ENCODE measurements at places on chromosomes 13 and 19. TPM values are rescaled to one million over a fixed set of nuclear protein-coding genes. Genes with fewer than 3 reads are reported as not detected.

The ZNF665 gene
- polyA plus RNA-seq: 6.0 TPM

The IGSF23 gene
- 0.10 TPM for polyA plus RNA-seq

The ZNF441 gene
- polyA plus RNA-seq: 5.5 TPM

The VSTM1 gene
- 0.24 TPM for polyA plus RNA-seq

The ZNF763 gene
- 0.72 TPM for polyA plus RNA-seq

DNA sequence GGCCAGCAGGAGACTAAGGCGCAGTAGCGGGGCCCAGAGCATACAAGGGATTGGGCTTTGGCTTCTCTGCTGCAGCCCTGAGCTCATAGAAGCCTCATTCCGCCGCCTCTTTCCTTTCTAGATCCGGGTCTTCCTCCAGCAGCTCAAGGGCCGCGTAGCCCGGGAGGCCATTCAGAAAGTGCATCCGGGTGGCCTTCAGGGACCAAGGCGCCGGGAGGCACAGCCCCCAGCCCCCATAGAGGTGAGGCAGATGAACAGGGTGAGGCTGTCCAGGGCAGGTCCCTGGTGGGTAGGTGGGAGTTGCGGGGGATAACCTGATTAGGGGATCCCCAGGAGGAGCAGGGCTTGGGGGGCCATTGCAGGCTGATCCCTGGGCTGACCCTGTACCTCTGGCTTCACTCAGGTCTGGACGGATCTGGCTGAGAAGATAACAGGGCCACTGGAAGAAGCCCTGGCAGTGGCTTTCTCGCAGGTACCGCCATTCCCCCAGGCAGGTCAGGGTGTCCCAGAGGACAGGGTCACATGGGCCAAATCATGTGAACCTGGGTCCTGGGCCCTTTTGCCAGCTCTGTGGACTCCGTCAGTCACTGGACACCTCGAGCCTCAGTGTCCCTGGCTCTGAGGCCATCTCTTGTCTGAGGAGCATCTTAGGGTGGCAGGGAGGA lies 1.3 kb downstream of the SNAPC2 start:
- no peak for DNase-seq

DNA sequence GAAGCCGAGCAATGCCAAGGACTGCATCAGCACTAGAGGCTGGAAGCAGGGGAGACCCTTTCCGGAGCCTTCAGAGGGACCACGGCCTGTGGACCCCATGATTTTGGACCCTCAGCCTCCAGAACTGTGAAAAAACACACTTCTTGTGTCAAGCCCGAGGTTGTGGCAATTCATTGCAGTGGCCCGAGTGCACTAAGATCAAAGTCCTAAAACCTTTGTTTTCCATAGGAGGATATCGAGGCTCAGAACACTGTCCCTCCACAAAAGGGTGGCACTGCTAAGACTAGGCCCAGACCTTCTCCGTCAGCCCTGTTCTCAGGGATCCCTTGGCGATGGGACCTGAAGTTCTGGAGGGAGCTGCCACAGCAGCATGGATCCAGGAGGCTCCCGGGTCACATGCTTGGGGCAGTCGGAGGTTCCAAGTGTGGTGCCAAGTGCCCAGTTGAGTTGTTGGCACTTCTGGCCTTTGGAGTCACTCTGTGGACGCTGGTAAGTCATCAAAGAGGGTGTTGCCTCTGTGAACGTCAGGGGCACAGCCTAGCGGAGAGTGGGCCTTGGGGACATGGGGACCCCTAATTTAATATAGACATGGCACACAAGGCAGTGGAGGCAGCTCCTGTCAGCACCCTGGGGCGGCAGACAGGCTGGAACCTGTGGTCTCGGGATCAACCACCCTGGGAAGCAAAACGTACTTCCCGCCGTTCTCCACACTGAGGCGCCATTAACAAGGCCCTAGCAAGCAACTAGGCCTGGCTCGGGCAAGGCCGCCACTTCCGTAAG lies 199.2 kb downstream of the COL4A1 start:
- DNase-seq: peak; percentile 57

The MEGF8 gene
- polyA plus RNA-seq: 12.0 TPM

GRCh38 chr19:13160557-13160956 lies 10.3 kb downstream of the IER2 start:
- DNase-seq: no peak

- DNase-seq: no peak
Observed at GRCh38 chr19:17081672-17082630, 6.4 kb downstream of the MYO9B start.

GRCh38 chr13:92952161-92952560 lies 274.4 kb upstream of the GPC6 start:
- DNase-seq: no peak

DNA sequence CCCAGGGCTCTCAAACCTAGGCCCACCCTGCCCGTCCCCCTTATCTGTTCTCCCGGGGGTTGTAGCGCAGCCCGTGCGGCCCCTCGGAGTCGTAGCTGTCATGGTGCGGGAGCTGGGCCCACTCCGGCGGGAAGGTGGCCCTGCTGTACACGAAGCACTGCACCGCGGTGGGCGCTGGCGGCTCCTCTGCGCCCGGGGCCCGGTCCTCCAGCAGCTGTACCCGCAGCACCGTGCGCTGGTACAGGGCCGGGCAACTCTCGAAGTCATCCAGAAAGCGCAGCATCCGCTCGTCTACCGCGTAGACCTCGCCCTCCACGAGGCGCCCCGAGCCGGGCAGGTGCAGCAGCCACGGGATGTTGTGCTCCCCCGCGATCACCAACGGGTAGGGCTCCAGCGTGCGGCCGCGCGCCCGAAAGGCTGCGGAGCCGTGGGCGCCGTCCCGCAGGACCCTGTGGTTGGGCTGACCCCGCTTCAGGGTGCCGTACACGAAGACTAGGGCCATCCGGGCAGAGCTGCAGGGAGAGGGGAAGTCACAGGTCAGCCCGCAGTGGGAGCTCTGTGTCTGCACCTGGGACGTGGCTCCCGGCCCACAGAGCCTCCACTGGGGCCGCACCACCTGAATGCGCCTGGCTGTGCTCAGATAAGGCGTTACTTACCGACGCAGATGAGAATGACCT lies 56.4 kb downstream of the GGACT start:
- no peak for DNase-seq

The KIR2DL4 gene
- polyA plus RNA-seq: not detected

The STK24 gene
- polyA plus RNA-seq: 30.5 TPM

The NDUFB7 gene
- 465 TPM for polyA plus RNA-seq

GRCh38 chr13:86403181-86403580 lies 604.0 kb upstream of the SLITRK6 start:
- no peak for DNase-seq

GRCh38 chr13:29858231-29858630 lies 7.8 kb upstream of the UBL3 start:
- DNase-seq: no peak

- DNase-seq: peak; percentile 77
Observed at GRCh38 chr13:30196025-30196424, 111.3 kb downstream of the KATNAL1 start.

DNA sequence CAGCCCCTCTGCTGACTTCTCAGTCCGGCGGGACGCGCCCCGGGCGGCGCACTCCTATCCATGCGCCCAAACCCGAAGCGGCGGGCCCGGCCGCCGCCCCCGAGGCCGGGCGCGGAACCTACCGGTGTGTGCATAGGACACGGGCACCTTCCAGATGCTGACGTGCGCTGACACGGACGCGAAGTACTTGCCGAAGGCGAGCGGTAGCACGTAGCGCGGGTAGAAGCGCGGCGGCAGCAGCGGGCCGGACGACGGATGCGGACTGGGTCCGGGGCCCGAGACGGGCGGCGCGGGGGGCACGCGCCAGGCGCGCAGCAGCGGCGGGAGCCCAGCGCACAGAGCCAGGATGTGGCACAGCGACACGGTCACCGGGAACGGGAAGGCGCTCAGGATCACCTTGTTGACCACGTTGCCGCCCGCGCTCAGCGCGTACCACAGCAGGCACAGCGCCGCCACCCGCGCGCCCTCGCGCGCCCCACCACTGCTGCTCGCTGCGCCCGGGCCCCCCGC lies 338 bp downstream of the SLC35E1 start:
- DNase-seq: no peak

The GPR12 gene
- not detected for polyA plus RNA-seq

GRCh38 chr19:42114412-42114811 lies 17.8 kb downstream of the POU2F2 start:
- no peak for DNase-seq

The TMEM86B gene
- 3.0 TPM for polyA plus RNA-seq

- DNase-seq: peak; percentile 55
Observed at GRCh38 chr13:29893438-29893837, 43.0 kb upstream of the UBL3 start.

- no peak for DNase-seq
Observed at GRCh38 chr13:30234619-30235162, 72.7 kb downstream of the KATNAL1 start.

- no peak for DNase-seq
Observed at GRCh38 chr13:98585398-98585754, 8.5 kb upstream of the STK24 start.

GRCh38 chr13:53683608-53684007 lies 655.0 kb downstream of the OLFM4 start:
- DNase-seq: no peak

DNA sequence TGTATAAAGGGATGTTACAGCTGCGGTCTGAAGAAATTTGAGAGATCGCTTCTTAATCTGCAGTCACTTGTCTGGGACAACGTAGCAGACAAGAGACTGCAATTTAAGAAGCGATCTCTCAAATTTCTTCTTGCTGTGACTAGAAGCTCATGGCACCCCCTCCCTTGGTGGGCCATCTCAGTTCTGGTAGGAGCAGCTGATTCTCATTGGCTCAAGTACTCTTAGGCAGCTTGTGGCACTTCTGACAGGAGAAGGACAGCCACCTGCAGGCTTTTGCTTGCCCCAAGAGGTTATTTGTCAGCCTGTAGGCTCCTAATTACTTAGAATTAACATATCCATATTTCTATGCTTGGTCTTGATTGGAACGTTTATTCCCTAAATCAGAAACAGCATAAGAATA lies 503.0 kb downstream of the DCT start:
- DNase-seq: no peak

DNA sequence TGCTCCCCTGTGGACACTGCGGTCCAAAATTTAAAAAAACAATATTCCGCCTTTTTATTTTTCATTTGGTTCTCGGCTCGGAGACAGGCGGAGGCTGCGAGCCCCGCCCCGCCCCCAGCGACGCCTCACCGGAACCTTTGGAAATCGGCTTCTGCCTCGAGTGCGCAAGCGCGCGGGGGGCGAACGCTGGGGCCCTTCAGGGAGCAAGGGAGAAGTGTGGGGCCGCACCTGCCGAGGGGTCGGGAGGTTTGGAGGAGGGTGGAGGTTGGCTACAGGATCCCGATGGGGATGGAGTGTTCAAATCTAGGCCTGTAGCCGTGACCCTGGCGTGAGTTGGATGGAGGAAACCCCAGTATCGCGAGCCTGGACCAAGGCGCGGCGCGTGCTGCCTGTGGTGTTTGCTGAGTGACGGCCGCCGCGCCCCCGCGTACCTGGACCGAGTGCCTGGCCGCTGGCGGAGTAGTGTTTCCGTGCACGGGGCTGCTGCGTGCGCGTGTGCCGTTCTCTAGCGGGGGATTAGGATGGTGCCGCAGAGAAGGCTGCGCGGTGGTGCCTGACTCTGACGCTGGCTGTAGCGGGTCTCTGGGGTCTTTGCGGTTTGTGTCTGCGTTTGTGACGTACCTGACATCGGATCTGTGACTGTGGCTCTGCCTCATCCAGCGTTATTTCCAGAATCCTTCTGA lies 565 bp upstream of the ZFP30 start:
- peak; percentile 89 for DNase-seq

- no peak for DNase-seq
Observed at GRCh38 chr13:94195715-94196114, 283.8 kb downstream of the DCT start.

GRCh38 chr19:44684892-44685863 lies 13.8 kb upstream of the CEACAM16 start:
- no peak for DNase-seq
